ENCODE measurements at places on chromosomes 2 and 18.

DNA sequence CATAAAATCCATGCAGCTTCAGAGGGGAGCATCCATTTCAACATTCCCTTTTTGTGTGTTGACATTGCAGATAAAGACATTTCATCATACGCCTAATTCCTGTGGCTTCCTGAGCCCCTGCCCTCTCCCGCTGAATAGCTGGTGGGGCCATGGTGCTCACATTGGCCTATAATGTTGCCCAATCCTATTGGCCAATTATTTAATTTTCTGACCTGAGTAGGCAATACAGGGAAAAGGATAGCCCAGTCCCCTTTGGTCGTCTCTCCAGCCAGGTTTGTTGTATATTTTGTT lies 163.8 kb upstream of the MYCN start:
- DNase-seq, result no peak
- no peaks in the 10 kb centered on the region for H3K36me3 ChIP-seq
- no peaks in the 10 kb centered on the region for H3K27me3 ChIP-seq
- no peak overlapping the region for H3K27ac ChIP-seq

DNA sequence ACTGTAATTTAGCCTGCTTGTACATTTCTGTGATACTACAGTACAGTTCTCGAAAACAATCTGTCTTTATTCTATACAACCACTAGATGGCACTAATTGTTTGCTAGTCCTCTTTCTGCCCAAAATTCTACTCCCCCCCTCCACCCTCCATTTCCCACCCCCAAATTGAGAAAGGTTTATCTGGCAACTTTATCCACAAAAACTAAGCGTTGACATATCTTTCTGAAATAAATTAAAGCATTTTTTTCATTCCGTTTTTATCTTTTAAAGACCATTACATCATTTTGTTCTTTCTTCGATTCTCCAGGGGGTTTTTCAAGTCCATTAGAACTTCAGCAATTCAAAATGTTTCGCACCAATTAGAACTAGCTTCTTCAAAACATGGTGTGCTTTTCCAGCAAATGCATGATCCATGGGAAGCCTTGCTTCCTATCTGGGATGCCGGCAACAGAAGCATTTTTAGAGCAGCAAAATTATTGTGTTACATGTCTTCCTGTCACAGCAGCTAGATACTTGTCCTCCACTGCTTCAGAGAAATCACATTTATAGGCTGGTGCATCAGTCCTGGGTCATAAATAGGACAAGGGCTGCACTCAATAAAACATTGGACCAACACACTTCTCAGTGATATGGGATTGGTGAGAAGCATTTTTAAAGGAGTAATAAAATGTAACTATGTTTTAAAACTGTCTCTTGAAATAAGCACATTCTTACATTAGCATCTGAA lies 241.3 kb downstream of the PAX3 start:
- no peaks in the 10 kb centered on the region for H3K36me3 ChIP-seq
- no peak overlapping the region for H3K27ac ChIP-seq
- no peak overlapping the region for H3K4me3 ChIP-seq
- DNase-seq, result peak; percentile 19

DNA sequence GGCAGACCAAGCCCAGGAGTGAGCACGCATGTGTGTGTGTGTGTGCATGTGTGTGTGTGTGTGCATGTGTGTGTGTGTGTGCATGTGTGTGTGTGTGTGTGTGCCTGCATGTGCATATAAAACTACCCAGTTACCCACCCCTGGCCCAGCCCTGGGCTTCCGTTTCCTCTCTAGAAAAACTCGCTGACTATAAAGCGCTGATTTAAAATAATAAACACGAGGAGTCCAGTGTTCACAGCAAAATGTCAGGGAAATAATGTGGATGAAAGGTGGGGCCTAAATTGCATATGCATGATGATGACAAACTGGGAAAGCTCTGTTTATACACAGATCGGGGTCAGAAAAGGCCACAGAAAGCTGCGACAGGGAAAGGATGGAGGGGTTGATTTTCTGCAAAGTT lies 7.5 kb downstream of the ADCY3 start:
- no peak overlapping the region for H3K27ac ChIP-seq
- H3K36me3 ChIP-seq, result no peaks in the 10 kb centered on the region
- no peaks in the 10 kb centered on the region for H3K4me1 ChIP-seq
- no peak overlapping the region for H3K4me3 ChIP-seq
- no peak for DNase-seq

GRCh38 chr2:40348665-40349064 lies 103.2 kb downstream of the SLC8A1 start:
- H3K27me3 ChIP-seq, result no peaks in the 10 kb centered on the region
- no peak for DNase-seq
- no peak overlapping the region for H3K4me3 ChIP-seq
- H3K4me1 ChIP-seq, result no peaks in the 10 kb centered on the region
- H3K36me3 ChIP-seq, result no peaks in the 10 kb centered on the region

DNA sequence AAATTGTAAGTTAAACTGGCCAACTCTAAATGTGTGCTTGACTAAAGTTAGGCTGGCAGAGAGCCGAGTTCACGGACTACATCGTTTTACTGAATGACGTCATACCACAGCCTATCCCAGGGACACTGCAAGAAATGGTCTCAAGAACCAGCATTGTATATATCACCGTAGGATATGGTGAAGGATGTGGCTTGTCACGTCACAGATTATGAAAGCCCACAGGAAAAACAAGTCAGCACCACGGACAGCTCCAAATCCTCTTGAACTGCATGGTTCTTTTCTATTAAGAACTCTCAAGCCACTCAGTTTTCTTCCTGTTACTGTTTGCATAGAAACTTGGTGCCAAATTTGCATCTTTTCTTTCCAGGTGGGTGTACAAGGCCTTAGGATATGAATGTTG lies 85.1 kb upstream of the ACAA2 start:
- no peak overlapping the region for H3K4me3 ChIP-seq
- H3K27ac ChIP-seq, result no peak overlapping the region
- no peaks in the 10 kb centered on the region for H3K36me3 ChIP-seq
- H3K27me3 ChIP-seq, result no peaks in the 10 kb centered on the region
- peaks cover 7% of the 10 kb centered on the region for H3K4me1 ChIP-seq

- no peaks in the 10 kb centered on the region for H3K36me3 ChIP-seq
- H3K4me1 ChIP-seq, result peaks cover 8% of the 10 kb centered on the region
- peak; percentile 47 for DNase-seq
- no peak overlapping the region for H3K27ac ChIP-seq
- H3K27me3 ChIP-seq, result no peaks in the 10 kb centered on the region
Observed at GRCh38 chr2:68765739-68766375, 31.2 kb downstream of the ARHGAP25 start.
